ENCODE measurements at places on chromosomes 6 and 20.
A peak's percentile ranks its signal among the peaks of the same experiment; 100 is the strongest.

- no peak for DNase-seq
Observed at GRCh38 chr6:116047173-116047933, 13.3 kb downstream of the FRK start.

DNA sequence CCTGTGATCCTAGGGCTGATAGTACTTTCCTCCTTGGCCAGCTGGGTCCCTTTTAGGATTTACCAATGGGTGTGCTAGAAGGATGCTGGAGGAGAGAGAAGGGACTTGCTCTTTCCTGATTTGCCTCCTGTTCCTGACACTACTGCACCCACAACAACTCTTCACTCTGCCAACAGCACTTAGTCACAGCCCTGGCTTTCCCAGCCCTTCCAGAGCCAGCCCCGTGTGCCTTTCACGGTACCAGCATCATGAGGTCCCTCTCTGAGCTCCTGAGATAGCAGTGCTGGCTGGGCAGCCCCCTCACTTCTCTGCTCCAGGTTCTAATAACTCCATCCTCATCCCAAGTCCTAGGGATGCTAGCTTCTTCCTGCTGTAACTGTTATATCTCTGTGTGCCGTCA, 80.9 kb downstream of the DNAH8 start:
- no peak for DNase-seq

DNA sequence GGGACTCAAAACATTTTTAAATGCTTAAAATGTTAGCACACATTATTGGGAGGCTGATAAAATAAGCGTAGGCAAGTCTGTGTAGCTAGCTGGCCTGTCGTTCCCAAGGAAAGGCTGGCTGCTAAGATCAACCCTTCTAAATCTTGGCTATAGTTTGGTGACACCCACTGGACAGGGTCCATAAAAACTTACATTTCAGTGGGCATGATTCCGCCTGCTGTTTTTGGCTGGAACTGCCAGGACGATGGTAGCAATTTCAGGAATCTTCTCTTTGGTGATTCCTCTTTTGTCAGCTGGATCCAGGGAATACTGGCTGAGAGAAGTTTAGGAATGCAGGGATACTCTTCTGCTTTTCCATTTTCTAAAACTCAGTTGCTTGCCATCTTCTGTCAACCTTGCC, 162.2 kb downstream of the NKAIN2 start:
- DNase-seq, result peak; percentile 5

DNA sequence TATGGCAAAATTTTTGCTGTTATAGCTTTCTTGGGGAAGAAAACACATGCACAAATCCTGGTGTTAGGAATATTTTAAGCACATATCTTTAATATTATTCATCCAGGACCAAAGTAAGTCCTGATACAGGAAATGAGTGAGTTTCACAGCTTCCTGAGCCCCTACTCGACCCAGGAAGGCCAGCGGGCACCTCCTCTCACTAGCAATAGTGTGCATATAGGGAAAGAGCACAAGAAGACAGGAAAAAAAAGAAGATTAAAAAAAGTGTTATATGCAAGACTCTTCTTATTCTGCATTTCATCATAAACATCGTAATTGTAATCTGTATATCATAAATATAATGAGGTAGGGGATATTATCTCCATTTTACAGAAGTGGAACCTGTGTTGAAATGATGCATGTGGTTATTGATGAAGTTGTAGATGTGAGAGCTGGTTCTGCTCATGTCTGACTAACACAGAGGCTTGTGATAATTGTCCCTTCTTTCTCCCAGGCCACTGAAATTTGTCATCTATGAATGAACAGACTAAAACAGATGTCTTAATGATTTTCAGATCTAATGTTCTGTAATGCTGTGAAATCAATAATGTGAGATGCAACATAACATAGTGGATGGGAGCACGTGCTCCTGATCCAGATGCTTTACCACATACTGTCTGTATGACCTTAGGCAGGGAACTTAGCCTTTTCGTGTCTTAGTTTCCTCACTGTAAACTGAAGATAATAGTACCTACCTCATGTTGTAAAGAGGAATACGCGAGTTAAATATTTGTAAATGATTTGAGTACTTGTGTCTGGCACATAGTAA, 101.2 kb downstream of the MYO6 start:
- DNase-seq, result no peak

GRCh38 chr20:36364506-36364905, 58.4 kb downstream of the DLGAP4 start:
- DNase-seq, result no peak

All from NCI-H2081 (cell line).